Hepatocyte (in vitro differentiated cells): ENCODE measurements at places on chromosomes 4 and X. TPM values are rescaled to one million over a fixed set of nuclear protein-coding genes. Genes with fewer than 3 reads are reported as not detected.
A peak's percentile ranks its signal among the peaks of the same experiment; 100 is the strongest.

The SUPT20HL2 gene
- not detected in 2 replicates for total RNA-seq

The SHROOM4 gene
- total RNA-seq, result 7.1 and 7.3 TPM in 2 replicates

The SEL1L3 gene
- total RNA-seq, result 40.7 and 56.2 TPM in 2 replicates

The SSX4B gene
- not detected in 2 replicates for total RNA-seq

- no peak for DNase-seq
- H3K36me3 ChIP-seq, result no peaks in the 10 kb centered on the region
- no peak overlapping the region for H3K4me3 ChIP-seq
- H3K4me1 ChIP-seq, result no peaks in the 10 kb centered on the region
- no peak overlapping the region for H3K27ac ChIP-seq
- H3K27me3 ChIP-seq, result no peaks in the 10 kb centered on the region
Measured at GRCh38 chr4:140311257-140311835, 62.1 kb upstream of the SCOC start.

- no peaks in the 10 kb centered on the region for H3K36me3 ChIP-seq
- peak; percentile 63 for DNase-seq
- no peaks in the 10 kb centered on the region for H3K27me3 ChIP-seq
Measured at GRCh38 chr4:145937971-145938611, 532 bp downstream of the ZNF827 start.

GRCh38 chr4:33107814-33108213, 2387.6 kb downstream of the PCDH7 start:
- DNase-seq, result no peak
- no peak overlapping the region for H3K27ac ChIP-seq
- H3K4me3 ChIP-seq, result no peak overlapping the region
- H3K4me1 ChIP-seq, result no peaks in the 10 kb centered on the region

GRCh38 chr4:29948858-29949257, 771.3 kb upstream of the PCDH7 start:
- H3K36me3 ChIP-seq, result no peaks in the 10 kb centered on the region
- H3K27me3 ChIP-seq, result no peaks in the 10 kb centered on the region
- H3K4me3 ChIP-seq, result no peak overlapping the region
- H3K27ac ChIP-seq, result no peak overlapping the region
- H3K4me1 ChIP-seq, result no peaks in the 10 kb centered on the region
